ENCODE measurements at places on chromosomes 7 and 10.
A peak's percentile ranks its signal among the peaks of the same experiment; 100 is the strongest.

DNA sequence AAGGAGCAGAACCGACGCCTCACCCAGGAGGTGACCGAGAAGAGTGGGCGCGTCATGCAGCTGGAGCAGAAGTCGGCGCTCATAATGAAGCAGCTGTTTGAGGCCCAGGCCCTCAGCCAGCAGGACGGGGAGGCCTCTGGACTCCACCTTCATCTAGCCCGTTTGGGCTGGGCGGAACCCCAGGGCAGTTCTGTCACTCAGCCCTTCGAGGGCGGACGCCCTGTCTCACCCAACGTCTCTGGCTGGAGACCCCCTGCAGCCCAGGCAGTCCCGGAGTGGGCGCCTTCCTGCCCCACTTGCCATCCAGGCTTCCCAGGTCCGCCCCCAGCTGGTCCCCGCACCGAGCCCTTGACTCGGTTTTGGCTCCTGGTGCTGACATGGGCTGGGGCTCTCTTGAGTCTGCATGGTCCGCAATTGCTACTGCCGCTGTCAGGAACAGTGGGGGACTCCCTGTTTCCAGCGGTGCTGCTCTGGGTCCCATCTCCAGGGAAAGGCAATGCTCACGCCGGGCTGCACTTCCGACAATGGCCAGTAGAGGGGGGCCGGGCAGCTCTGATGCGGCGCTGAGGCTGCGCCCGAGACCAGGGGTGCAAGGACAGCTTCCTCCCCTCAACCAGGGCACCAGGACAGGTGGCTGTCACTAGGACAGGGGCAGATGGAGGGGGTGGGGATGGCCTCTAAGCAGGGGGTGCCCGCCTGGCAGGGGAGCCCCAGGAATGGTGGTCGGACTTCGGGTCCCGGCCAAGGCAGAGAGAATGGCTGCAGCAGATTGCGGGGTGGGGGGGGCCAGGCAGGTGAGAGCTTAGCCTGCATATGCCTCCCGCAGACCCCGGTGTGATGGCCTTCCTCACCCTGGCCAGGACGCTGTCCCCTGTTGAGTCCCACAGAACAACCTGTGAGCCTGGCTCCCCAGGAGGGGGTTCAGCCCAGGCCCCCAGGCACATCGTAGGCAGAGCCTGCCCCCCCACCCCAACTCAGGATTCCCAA, 71.2 kb upstream of the KCTD7 start:
- DNase-seq: peak; percentile 66

DNA sequence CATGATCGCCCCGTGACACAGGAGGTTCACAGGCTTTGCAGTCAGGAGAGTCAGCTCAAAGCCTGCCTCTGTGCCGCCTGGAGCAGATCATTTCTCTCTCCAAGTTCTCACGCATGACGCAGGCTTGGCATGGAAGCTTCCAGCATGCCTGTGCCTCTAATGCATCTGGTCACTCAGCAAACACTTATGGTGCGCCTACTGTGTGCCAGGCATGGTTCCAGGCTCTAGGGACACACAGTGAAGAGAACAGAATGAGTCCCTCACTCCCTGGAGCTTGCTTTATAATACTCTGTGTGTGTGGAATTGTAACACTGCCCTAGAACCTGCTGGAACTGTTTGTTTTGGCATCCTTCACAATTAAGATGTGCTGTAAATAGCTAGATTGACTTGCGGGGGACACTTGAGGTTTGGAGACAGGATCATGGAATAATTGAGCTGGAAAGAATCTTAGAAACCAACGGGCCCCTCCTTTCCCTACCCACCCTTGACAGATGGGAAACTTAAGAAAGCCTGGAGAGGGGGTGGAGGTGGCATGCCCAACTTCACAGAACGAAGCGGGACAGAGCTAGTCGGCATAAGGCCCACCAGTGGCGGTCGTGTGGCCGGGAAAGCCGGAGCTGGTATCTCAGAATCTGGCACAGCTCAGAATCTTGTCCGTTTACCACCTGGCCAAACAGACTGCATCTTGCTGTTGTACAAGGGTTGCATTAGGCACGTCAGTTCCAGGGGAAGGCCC, 4.6 kb upstream of the MYH16 start:
- DNase-seq: no peak

GRCh38 chr10:88120599-88121333, 257.3 kb downstream of the PTEN start:
- DNase-seq: peak; percentile 35

DNA sequence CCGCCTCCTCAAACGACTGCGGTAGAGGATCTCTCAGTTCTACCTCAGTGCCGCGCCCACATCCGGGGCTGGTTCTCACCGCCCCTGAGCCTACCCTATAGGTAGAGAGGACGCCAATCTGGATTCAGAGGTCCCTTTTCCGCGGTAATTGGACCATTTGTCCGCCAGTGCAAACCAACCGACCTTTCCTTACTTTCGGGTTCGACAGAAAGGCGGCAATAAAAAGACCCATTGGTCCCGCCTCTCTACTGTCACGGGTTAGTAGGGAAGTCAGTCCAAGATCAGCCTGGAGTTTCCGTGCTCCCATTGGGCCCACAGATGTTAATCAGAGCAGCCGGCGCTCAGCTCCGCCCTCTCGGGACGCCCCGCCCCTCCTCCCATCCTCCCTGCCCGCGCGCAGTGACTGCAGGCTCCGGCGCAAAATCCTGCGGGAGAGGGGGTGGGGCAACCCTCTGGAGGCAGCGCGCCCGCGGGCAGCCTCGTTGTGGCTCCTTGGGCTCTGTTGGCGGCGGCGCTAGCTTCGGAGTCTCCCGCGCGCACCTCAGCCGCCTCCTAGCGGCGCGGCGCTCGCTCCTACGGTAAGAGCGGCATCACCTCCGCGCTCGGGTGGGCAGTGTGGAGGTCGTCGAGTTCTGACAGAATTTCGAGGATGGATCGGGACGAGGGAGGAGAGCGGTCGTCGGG, at the start of the genes PHTF2 and TMEM60:
Gene PHTF2, plus strand, starts transcription at position 380 of the 684 bp plus-strand sequence.
Gene TMEM60, minus strand, starts transcription at position 41 of the 684 bp plus-strand sequence. CDS start 4,061 bp downstream, outside the sequence.
- DNase-seq: peak; percentile 95

DNA sequence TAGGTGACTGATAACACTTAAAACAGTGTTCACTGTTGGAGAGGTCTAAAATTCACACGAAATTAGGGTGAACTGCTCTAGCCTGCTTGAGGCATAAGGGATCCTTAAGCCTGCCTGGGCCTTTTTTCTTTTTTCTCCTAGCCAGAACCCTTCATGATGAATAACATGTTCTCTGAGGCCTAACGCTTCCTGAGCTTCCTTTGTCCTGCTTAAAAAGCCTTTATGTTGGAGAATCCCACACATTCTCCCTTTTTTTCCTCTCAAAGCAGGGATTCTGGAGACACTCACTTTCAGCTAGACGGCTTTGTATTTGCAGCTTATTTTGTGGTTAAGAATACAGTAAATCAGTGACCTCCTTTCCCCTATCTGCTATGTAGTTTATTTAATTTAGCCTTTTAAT, 354.7 kb upstream of the PHF14 start:
- no peak for DNase-seq

DNA sequence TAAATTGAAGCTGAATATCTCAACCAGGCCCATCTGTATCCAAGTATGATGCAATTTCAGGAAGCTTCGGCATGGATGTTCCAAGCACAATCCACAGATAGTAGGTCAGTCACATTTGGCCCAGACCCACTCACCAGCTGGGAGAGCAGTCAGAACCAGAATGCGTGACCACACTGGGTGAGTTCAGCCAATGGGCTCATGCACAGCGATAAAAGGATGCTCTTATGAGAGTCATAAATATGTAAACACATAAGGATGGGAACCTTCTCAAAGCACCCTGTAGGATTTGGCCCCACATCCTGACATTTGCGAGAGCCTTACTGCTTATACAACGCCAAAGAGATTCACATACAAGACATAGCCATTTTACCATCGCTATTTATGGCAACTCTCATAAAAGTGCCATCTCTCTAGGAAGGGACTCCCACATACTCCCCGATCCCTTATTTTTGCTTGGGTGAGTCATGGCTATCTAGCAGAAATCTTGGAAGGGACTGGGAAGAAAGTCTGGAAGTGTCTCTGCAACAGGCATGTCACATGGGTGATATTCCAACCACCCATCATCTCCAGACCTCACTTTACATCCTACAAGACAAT, 3.0 kb downstream of the AFAP1L2 start:
- no peak for DNase-seq
